ENCODE measurements at places on chromosomes 13 and 19. TPM values are rescaled to one million over a fixed set of nuclear protein-coding genes. Genes with fewer than 3 reads are reported as not detected.
A peak's percentile ranks its signal among the peaks of the same experiment; 100 is the strongest.

DNA sequence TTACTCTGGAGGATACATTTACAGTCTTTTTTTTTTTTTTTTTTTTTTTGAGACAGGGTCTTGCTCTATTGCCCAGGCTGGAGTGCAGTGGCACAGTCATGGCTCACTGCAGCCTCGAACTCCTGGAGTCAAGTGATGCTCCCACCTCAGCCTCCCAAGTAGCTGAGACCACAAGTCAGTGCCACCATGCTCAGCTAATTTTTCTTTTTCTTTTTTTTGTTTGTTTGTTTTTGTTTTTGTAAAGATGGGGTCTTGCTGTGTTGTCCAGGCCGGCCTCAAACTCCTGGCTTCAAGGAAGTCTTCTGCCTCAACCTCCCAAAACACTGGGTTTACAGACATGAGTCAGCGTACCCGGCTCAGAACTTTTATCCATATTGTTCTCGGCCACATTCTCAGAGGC lies 64.5 kb downstream of the INSR start:
- H3K4me3 ChIP-seq, result no peak overlapping the region
- DNase-seq, result no peak
- H3K36me3 ChIP-seq, result peaks cover 12% of the 10 kb centered on the region
- H3K4me1 ChIP-seq, result no peaks in the 10 kb centered on the region

- peak overlapping the region; percentile 88 for H3K27ac ChIP-seq
- peak overlapping the region; percentile 92 for H3K4me3 ChIP-seq
- no peaks in the 10 kb centered on the region for H3K27me3 ChIP-seq
- peak; percentile 31 for DNase-seq
- H3K4me1 ChIP-seq, result peaks cover 24% of the 10 kb centered on the region
Measured at GRCh38 chr19:18520848-18521691, 800 bp downstream of the ELL start.

DNA sequence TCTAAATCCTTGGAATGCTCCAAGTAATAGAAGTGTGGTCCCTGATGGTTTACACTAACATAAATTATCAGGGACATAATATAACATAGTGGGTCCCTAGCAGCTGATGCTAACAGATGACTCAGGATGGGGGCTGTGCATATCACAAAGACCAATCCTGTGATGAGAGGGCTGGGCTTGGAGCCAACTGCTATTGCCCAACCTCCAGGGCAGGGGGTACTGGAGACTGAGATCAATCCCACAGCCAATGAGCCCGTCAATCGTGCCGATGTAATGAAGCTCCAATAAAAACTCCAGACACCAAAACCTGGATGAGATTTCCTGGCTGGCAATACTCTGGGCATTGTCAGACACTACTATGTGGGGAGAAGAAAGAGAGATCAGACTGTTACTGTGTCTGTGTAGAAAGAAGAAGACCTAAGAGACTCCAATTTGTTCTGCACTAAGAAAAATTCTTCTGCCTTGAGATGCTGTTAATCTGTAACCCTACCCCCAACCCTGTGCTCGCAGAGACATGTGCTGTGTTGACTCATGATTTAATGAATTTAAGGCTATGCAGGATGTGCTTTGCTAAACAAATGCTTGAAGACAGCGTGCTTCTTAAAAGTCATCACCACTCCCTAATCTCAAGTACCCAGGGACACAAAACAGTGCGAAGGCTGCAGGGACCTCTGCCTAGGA lies 33.4 kb downstream of the ABCC4 start:
- no peak for DNase-seq
- H3K4me3 ChIP-seq, result no peak overlapping the region
- peaks cover 4% of the 10 kb centered on the region for H3K4me1 ChIP-seq
- H3K27me3 ChIP-seq, result no peaks in the 10 kb centered on the region
- H3K36me3 ChIP-seq, result no peaks in the 10 kb centered on the region

- no peak overlapping the region for H3K4me3 ChIP-seq
- no peak for DNase-seq
- H3K36me3 ChIP-seq, result peaks cover 25% of the 10 kb centered on the region
Measured at GRCh38 chr19:17843292-17843827, 4.4 kb downstream of the JAK3 start.

Gene RANBP3
- 52.5 TPM for polyA plus RNA-seq

Gene SLITRK1
- polyA plus RNA-seq, result 0.13 TPM

DNA sequence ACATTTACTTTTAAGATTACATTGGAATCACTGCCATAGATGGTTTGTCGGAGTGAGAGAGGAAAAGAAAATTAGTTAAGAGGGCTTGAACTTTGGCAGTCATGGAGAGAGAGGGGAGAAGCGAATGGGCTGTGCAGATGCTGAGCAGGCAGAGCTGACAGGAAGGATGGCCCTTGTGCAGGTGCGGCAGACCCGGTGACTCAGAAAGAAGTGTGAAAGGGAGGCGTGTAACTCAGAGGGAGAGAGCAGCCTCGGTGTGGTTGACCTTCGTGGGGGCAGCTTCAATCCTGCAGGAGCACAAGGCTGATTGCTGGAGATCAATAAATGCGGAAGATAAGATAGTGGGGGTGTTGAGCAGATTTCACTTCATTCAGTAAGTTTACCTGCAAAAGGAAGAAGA lies 76.9 kb downstream of the TNFSF13B start:
- H3K4me3 ChIP-seq, result no peak overlapping the region
- H3K36me3 ChIP-seq, result no peaks in the 10 kb centered on the region
- DNase-seq, result peak; percentile 30

Gene EHD2
- 7.3 TPM for polyA plus RNA-seq

Gene LEUTX
- polyA plus RNA-seq, result not detected

- no peaks in the 10 kb centered on the region for H3K27me3 ChIP-seq
- no peaks in the 10 kb centered on the region for H3K36me3 ChIP-seq
- H3K4me3 ChIP-seq, result no peak overlapping the region
- no peak for DNase-seq
Measured at GRCh38 chr13:37091835-37092234, 13.6 kb downstream of the CSNK1A1L start.

DNA sequence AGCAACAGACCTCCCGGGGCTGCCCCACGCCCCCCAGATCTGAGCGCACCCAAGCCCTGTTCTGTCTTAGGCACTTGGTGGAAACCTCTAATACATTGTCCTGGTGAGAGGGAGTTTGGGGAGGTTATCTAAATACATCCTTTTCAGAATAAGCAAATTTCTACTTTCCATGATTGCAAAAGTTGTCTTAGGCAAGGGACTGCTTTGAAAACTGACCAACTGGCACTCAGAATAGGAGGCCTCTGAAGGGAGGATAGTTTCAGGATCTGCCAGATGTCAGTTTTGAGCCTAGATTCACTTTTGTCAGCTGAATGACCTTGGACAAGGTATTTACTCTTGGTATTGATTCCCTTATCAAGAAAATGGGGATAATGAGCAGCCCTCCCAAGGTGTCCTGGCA lies 11.8 kb downstream of the SERP2 start:
- no peak overlapping the region for H3K27ac ChIP-seq
- no peak for DNase-seq
- H3K36me3 ChIP-seq, result peaks cover 3% of the 10 kb centered on the region
- H3K4me1 ChIP-seq, result peaks cover 3% of the 10 kb centered on the region

- no peak overlapping the region for H3K27ac ChIP-seq
- no peak overlapping the region for H3K4me3 ChIP-seq
- no peaks in the 10 kb centered on the region for H3K4me1 ChIP-seq
- H3K36me3 ChIP-seq, result peaks cover 3% of the 10 kb centered on the region
- H3K27me3 ChIP-seq, result no peaks in the 10 kb centered on the region
- DNase-seq, result peak; percentile 33
Measured at GRCh38 chr13:21526707-21527540, 67.8 kb upstream of the ZDHHC20 start.

DNA sequence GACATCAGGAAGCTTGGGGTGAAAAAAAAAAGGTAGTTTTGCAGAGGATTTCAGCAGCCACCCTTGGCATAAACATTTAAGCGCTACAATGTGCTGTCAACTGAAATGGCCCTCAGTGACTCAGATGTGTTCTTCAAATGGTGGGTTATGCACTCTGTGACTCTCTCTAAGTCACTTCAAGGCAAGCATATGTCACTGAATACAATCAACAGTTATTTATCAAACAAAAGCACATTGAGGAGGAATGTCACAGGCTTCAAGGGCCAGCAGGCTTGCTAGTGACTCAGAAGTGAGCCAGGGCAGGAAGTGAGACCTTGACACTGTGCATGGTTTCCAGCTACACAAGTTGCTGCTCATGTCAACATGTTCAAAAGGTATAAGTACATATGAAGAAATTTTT lies 523.7 kb upstream of the HTR2A start:
- no peaks in the 10 kb centered on the region for H3K4me1 ChIP-seq
- H3K27ac ChIP-seq, result no peak overlapping the region
- no peaks in the 10 kb centered on the region for H3K27me3 ChIP-seq
- DNase-seq, result no peak

DNA sequence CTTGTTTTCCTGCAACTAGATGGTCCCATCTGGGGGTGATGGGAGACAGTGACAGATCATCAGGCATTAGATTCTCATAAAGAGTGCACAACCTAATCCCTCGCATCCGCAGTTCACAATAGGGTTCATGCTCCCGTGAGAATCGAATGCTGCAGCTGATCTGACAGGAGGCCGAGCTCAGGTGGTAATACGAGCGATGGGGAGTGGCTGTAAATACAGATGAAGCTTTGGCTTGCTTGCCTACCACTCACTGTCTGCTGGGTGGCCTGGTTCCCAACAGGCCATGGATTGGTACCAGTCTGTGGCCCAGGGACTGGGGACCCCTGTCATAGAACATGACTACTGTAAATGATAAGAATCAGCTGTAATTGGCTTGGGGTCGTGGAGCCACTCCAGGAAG lies 28.0 kb downstream of the WDR88 start:
- no peak overlapping the region for H3K4me3 ChIP-seq
- no peaks in the 10 kb centered on the region for H3K36me3 ChIP-seq
- H3K4me1 ChIP-seq, result no peaks in the 10 kb centered on the region
- no peaks in the 10 kb centered on the region for H3K27me3 ChIP-seq
- DNase-seq, result no peak
- no peak overlapping the region for H3K27ac ChIP-seq

DNA sequence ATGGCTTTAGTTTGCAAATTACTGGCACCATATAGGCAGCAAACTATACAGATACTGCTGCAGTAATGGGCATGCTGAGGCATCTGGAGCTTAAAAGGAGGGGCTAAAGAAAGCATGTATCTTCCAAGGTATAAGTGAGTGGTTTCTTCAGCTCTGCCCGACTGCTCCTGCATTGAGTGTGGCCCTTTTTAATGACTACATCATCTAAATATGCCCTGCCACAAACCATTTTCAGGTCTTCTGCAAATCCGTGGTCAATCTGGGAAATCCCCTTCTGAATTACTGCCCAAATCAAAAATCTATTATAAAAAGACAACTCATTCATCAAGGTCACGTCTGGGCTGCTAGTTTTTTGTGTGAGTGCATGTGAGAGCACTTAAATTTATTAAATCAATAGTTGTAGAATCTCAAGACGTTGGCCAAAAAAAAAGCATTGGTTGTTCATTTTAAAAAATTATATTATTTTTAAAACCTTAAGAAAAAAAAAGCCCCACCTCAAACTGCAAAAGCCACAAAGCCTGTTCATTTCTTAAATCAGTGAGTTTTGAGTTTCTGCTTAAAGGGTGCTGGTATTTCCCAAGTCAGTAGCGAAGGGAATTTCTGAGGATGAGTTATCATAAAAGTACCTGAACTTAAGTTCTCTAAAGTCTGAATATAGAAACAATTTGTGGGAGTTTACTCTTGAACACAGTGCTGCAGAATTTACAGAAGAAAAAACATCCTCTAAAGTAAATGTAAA lies 16.3 kb downstream of the LCP1 start:
- H3K4me3 ChIP-seq, result no peak overlapping the region
- no peak for DNase-seq
- no peaks in the 10 kb centered on the region for H3K36me3 ChIP-seq
- H3K4me1 ChIP-seq, result no peaks in the 10 kb centered on the region
- peaks cover 2% of the 10 kb centered on the region for H3K27me3 ChIP-seq
- H3K27ac ChIP-seq, result no peak overlapping the region

GRCh38 chr13:44128552-44129001 lies 245.0 kb upstream of the SERP2 start:
- H3K27me3 ChIP-seq, result no peaks in the 10 kb centered on the region
- no peaks in the 10 kb centered on the region for H3K4me1 ChIP-seq
- H3K27ac ChIP-seq, result no peak overlapping the region
- no peaks in the 10 kb centered on the region for H3K36me3 ChIP-seq
- no peak for DNase-seq
- no peak overlapping the region for H3K4me3 ChIP-seq

GRCh38 chr19:54253331-54254194 lies 3.5 kb downstream of the LILRB5 start:
- H3K4me3 ChIP-seq, result no peak overlapping the region
- H3K27ac ChIP-seq, result no peak overlapping the region
- H3K27me3 ChIP-seq, result no peaks in the 10 kb centered on the region
- H3K4me1 ChIP-seq, result no peaks in the 10 kb centered on the region

DNA sequence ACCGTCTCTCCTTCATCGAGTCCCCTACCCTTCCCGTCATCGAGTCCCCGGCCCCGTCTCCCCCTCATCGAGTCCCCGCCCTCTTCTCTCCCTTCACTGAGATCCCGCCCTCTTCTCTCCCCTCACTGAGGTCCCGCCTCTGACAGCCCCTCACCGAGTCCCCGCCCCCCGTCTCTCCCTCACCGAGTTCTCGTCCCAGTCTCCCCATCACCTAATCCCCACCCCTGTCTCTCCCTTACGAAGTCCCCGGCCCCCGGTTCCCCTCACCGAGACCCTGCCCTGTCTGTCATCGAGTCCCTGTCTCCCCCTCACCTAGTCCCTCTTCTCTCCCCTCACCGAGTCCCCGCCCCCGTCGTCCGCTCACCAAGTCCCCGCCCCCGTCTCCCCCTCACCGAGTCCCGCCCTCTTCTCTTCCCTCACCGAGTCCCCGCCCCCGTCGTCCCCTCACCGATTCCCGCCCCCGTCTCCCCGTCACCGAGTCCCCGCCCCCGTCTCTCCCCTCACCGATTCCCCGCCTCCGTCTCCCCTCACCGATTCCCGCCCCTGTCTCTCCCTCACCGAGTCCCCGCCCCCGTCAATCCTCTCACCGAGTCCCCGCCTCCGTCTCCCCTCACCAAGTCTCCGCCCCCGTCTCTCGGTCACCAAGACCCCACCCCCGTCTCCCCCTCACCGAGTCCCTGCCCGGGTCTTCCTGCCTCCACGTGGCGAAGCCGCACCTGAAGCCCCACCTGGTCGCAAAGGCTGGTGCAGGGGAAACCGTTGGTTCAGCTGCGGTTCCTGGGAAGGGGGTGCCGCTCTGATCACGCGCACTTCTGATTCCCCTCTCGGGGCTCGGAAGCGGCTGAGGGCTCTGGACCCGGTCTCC lies 23.9 kb upstream of the ZNF846 start:
- peak overlapping the region; percentile 97 for H3K27ac ChIP-seq
- H3K36me3 ChIP-seq, result no peaks in the 10 kb centered on the region
- peak; percentile 94 for DNase-seq
- peak overlapping the region; percentile 73 for H3K4me3 ChIP-seq
- no peaks in the 10 kb centered on the region for H3K27me3 ChIP-seq
